ENCODE measurements at places on chromosomes 3 and 15.

DNA sequence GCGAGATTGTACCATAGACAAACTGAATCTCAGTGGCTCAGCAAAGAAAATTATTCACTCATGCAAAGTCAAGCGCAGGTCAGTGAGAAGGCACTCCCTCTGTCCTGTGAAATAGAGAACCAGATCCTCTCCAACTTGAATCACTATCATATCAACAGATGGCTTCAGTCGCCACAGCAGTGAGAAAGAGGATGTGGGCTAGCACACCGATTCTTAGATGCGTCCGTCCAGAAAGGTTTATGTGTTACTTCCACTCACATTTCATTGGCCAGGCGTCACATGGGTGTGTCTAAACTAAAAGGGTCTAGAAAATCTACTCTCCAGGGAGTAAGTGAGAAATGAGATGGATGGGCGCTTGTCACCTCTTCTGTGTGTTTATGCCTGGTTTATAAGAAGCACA, 141.6 kb upstream of the KBTBD8 start:
- DNase-seq: no peak

DNA sequence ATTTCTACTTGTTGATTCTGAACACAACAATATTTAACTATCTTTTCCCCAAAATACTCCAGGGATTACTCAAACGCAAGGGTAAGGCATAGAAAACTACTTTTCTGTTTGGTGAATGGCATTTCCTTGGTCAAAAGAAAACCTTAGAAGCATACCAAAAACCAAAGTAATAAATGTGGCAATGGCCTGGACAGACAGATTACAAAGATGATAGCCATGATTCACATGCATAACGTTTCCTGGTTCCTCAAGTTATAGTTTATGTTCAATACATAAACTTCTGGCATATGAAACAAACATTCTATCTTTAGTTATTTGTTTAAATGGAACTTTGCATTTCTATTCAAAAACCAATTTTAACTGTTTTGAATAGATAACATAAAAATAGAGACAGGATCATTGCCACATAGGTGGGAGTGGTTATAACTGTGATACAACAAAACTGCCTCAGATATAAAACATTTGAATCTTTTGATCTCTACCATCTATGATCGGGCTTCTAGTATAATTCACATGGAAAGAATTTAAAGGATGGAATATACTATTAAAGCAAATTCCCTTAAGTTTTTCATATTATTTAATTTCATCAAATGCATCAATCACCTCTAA, 32.1 kb downstream of the FOXP1 start:
- no peak for DNase-seq

DNA sequence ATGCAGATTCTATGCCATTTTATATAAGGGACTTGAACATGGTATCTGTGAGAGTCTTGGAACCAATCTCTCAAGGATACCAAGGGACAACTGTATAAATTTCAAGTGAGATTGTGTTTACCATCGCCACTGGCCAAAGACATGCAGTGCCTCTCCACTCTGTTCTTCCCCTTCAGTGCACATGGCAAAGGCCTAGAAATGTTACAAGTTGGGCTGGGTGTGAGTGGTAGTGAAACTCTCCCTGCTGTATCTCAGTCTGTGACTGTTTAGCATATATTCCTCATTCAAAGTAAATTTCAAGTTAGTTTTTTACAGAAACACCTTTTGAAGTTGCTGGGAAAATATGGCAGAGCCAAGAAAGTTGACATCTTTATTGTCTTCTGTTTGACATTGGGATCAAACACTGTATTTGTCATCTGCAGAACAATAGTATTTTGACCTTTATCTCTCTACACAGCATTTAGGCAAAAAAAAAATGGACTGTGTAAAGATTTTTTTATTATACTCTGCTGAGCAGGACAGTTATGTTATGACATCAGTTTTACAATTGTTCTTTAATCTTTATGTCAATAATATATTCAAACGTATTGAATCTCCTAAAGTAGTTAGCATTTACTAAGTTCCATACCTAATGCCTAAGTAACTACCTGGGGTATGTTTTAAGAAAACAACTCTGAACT, 101.4 kb downstream of the CCNL1 start:
- DNase-seq: no peak

- DNase-seq: no peak
Measured at GRCh38 chr3:46512191-46512749, 14.5 kb downstream of the RTP3 start.

GRCh38 chr3:63043631-63044030, 168.4 kb upstream of the CADPS start:
- DNase-seq: no peak

DNA sequence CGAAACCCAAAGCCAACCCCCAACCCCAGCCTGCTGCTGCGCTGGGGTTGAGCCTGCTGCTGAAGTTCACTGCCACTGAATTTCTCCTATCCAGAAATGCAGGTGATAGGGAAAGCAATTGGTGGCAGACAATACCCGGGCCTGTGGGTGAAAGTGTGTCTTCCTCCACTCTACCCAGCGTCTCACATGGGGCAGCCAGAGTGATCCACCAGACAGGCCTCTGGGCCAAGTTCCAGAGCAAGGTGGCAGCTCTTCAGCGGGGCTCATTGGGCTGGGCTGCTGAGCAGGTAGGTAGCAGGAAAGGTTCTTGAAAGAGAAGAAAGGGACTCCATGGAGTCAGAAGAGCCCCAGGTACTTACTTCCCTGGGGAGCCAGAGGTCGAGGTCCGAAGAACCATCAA, 6.0 kb downstream of the ADCY5 start:
- DNase-seq: no peak

- DNase-seq: no peak
Measured at GRCh38 chr3:51398595-51399310, 7.7 kb downstream of the RBM15B start.

- DNase-seq: no peak
Measured at GRCh38 chr3:190058521-190059241, 62.0 kb downstream of the P3H2 start.

DNA sequence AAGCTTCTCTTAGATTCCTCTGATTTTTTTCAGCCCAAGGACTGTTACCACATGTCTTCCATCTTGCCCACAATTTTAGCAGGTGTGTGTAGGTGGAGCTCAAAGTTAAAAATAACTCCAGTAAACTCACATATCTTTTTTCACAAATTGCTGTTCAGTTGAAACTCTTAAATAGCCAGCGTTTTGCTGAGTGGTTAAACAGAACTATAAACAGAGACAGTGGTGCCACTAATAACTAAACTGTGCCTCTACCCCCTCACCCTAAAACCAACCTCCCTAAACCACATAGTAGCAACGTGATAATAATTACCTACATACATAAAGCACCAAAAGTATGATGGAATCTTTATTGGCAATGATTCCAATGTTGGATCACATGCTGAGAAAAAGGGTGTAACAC, 525.1 kb downstream of the PDCD6IP start:
- DNase-seq: no peak

DNA sequence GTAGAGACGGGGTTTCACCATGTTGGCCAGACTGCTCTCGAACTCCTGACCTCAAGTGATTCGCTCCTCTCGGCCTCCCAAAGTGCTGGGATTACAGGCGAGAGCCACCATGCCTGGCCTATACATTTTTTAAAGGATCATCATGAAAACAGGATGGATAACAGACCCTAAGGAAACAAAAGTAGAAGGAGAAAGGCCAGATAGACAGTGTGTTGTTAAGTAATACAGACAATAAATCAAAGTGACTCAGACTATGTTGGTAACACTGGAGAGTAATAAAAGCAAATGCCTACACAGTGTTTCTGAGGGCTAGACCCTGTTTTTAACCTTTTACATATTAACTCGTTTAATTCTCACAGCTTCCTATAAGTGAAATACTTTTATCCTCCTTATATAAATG, 133.8 kb upstream of the MCTP2 start:
- DNase-seq: no peak

- DNase-seq: no peak
Measured at GRCh38 chr3:122004107-122004506, 17.9 kb downstream of the ILDR1 start.

Measured in right hindlimb (tissue), 1 donor.